T-helper 2 cell treated with Interferon-gamma antibody and Interleukin-4, amounts not matched to agents 5 μg/mL and 100 μg/mL, for 36 hours (primary cell): ENCODE measurements at places on chromosomes 6 and 20.

GRCh38 chr6:44022671-44023352 lies 104.4 kb downstream of the MRPL14 start:
- no peak overlapping the region for H3K27ac ChIP-seq
- no peak for DNase-seq

DNA sequence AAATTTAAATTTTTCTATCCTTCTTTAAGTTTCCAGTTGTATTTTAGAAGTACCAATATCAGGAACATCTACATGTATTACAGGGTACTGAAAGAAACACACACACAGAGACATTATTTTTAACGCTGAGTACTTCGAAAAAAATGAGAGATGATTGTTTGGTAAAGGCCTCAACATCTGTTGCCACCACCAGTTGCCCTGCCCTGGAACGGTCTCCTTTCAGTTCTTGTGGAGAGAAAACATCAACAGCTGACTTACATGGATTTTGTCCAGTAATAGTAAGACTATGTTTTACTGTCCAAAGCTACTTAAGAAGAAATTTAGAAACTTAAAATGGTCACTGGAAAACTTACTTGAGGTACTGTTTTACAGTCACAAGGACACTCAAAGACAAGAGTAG lies 16.7 kb downstream of the HMGCLL1 start:
- H3K4me1 ChIP-seq: no peaks in the 10 kb centered on the region
- no peaks in the 10 kb centered on the region for H3K36me3 ChIP-seq
- H3K4me3 ChIP-seq: no peak overlapping the region
- H3K27me3 ChIP-seq: no peaks in the 10 kb centered on the region

- no peaks in the 10 kb centered on the region for H3K4me1 ChIP-seq
- H3K27me3 ChIP-seq: peaks cover 18% of the 10 kb centered on the region
- DNase-seq: no peak
- H3K27ac ChIP-seq: no peak overlapping the region
- no peaks in the 10 kb centered on the region for H3K36me3 ChIP-seq
These were observed 412.8 kb downstream of the CDC5L start for GRCh38 chr6:44800171-44800783.

- no peak for DNase-seq
- H3K27ac ChIP-seq: no peak overlapping the region
- no peak overlapping the region for H3K4me3 ChIP-seq
- peaks cover 29% of the 10 kb centered on the region for H3K36me3 ChIP-seq
- peaks cover 57% of the 10 kb centered on the region for H3K4me1 ChIP-seq
- no peaks in the 10 kb centered on the region for H3K27me3 ChIP-seq
These were observed 42.6 kb downstream of the NCOA3 start for GRCh38 chr20:47544240-47544639.

DNA sequence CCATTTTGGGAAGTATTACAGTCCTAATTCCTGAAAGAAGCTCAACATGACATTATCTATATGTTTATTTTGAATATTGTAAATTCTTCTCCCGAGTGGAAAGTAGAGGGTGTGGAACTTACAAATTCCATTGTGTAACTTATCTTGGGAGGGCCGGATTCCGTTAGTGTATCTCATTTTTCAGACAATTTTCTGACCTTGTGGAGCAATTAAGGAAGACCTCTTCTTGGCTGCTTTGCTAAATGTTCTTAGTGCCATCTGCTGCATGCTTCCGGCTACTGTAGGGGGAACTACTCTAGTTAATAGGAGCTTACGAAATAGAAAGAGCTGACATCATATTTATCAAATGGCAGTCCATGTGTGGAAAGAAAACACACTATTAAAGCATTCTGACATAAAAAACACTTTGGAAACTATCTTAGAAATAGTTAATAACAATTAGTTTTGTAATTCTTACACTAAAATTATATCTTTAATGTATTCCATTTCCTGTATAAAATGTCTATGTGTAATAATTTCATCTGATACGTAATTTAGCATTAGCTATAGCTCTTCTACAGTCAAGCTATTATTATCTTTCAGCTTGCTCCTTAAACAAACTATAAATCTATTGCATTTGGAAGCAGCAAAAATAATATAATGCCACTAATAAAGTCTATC lies 41.5 kb upstream of the KCNQ5 start:
- DNase-seq: no peak
- no peak overlapping the region for H3K27ac ChIP-seq
- no peak overlapping the region for H3K4me3 ChIP-seq
- peaks cover 2% of the 10 kb centered on the region for H3K4me1 ChIP-seq

GRCh38 chr20:51607170-51607569 lies 64.7 kb upstream of the NFATC2 start:
- H3K36me3 ChIP-seq: no peaks in the 10 kb centered on the region
- no peak overlapping the region for H3K4me3 ChIP-seq
- no peaks in the 10 kb centered on the region for H3K27me3 ChIP-seq
- peaks cover 2% of the 10 kb centered on the region for H3K4me1 ChIP-seq
- DNase-seq: no peak
- H3K27ac ChIP-seq: no peak overlapping the region

GRCh38 chr20:38810926-38811630 lies 5.6 kb downstream of the PPP1R16B start:
- no peak for DNase-seq
- H3K4me3 ChIP-seq: peak overlapping the region; percentile 4
- H3K4me1 ChIP-seq: peaks cover 58% of the 10 kb centered on the region
- no peaks in the 10 kb centered on the region for H3K27me3 ChIP-seq
- peaks cover 58% of the 10 kb centered on the region for H3K36me3 ChIP-seq

- no peaks in the 10 kb centered on the region for H3K27me3 ChIP-seq
- peaks cover 12% of the 10 kb centered on the region for H3K4me1 ChIP-seq
- no peak overlapping the region for H3K27ac ChIP-seq
- no peak overlapping the region for H3K4me3 ChIP-seq
- DNase-seq: peak; percentile 22
- H3K36me3 ChIP-seq: peaks cover 2% of the 10 kb centered on the region
These were observed 57.3 kb downstream of the BCKDHB start for GRCh38 chr6:80163754-80164187.

DNA sequence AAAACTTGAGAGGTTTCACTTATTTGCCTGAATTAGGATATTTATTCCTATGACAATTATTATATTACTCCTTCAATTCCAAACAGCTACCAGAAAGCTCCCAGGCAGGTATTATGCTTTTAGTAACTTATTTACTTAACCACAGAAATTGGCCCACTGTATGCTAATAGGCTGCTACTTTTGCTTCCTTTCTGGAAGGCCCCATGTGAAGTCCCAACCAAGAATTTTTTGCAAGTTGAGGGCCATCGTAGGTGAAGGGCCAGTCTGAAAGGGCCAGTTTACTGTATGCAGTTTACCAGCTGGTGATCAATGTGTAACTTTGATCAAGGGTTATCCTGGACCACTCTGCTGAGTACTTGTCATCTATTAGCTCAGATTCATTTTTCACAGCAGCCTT lies 45.0 kb downstream of the EDN1 start:
- H3K36me3 ChIP-seq: no peaks in the 10 kb centered on the region
- DNase-seq: no peak
- no peak overlapping the region for H3K27ac ChIP-seq
- no peaks in the 10 kb centered on the region for H3K4me1 ChIP-seq
- peaks cover 3% of the 10 kb centered on the region for H3K27me3 ChIP-seq

- no peak for DNase-seq
- no peak overlapping the region for H3K4me3 ChIP-seq
- H3K27me3 ChIP-seq: no peaks in the 10 kb centered on the region
- no peaks in the 10 kb centered on the region for H3K36me3 ChIP-seq
- H3K4me1 ChIP-seq: no peaks in the 10 kb centered on the region
These were observed 213.9 kb downstream of the KCNQ5 start for GRCh38 chr6:72835749-72836148.

GRCh38 chr20:2169456-2170088 lies 67.9 kb downstream of the STK35 start:
- H3K36me3 ChIP-seq: no peaks in the 10 kb centered on the region
- peaks cover 2% of the 10 kb centered on the region for H3K4me1 ChIP-seq
- no peak overlapping the region for H3K4me3 ChIP-seq
- no peak overlapping the region for H3K27ac ChIP-seq
- H3K27me3 ChIP-seq: peaks cover 6% of the 10 kb centered on the region

- peaks cover 3% of the 10 kb centered on the region for H3K36me3 ChIP-seq
- peaks cover 8% of the 10 kb centered on the region for H3K27me3 ChIP-seq
- H3K4me1 ChIP-seq: peaks cover 18% of the 10 kb centered on the region
- H3K27ac ChIP-seq: no peak overlapping the region
- no peak overlapping the region for H3K4me3 ChIP-seq
These were observed 5.2 kb upstream of the HMGN3 start for GRCh38 chr6:79239536-79240168.

DNA sequence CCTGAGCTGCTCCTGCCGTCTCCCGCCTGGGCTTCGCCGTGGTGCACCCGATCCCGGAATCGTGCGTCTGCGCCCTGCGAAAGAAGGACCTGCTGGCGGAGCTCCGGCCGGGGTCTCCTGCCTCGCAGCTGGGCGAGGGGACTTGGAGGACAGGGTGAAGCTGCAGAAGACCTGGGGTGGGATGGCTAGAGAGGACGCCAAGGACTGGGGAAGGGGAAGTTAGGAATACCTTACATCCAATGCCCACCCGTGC lies 150.2 kb downstream of the PRL start:
- peak overlapping the region; percentile 83 for H3K4me3 ChIP-seq
- peaks cover 24% of the 10 kb centered on the region for H3K4me1 ChIP-seq
- H3K36me3 ChIP-seq: no peaks in the 10 kb centered on the region
- no peak for DNase-seq
- H3K27ac ChIP-seq: no peak overlapping the region

- peaks cover 30% of the 10 kb centered on the region for H3K36me3 ChIP-seq
- no peaks in the 10 kb centered on the region for H3K27me3 ChIP-seq
- H3K27ac ChIP-seq: no peak overlapping the region
- no peak overlapping the region for H3K4me3 ChIP-seq
- H3K4me1 ChIP-seq: peaks cover 33% of the 10 kb centered on the region
These were observed 20.4 kb downstream of the PDE7B start for GRCh38 chr6:135871878-135872277.

GRCh38 chr6:29872791-29873190 lies 45.2 kb downstream of the HLA-G start:
- H3K27ac ChIP-seq: no peak overlapping the region
- H3K4me1 ChIP-seq: no peaks in the 10 kb centered on the region
- H3K4me3 ChIP-seq: no peak overlapping the region
- H3K27me3 ChIP-seq: peaks cover 7% of the 10 kb centered on the region
- H3K36me3 ChIP-seq: no peaks in the 10 kb centered on the region

GRCh38 chr6:39362487-39362865 lies 40.0 kb upstream of the KCNK16 start:
- H3K27me3 ChIP-seq: no peaks in the 10 kb centered on the region
- H3K27ac ChIP-seq: no peak overlapping the region
- H3K36me3 ChIP-seq: no peaks in the 10 kb centered on the region

- no peaks in the 10 kb centered on the region for H3K27me3 ChIP-seq
- no peak for DNase-seq
- no peak overlapping the region for H3K27ac ChIP-seq
- H3K4me1 ChIP-seq: no peaks in the 10 kb centered on the region
- H3K36me3 ChIP-seq: peaks cover 28% of the 10 kb centered on the region
- H3K4me3 ChIP-seq: no peak overlapping the region
These were observed 48.8 kb downstream of the TM9SF4 start for GRCh38 chr20:32158351-32158750.

DNA sequence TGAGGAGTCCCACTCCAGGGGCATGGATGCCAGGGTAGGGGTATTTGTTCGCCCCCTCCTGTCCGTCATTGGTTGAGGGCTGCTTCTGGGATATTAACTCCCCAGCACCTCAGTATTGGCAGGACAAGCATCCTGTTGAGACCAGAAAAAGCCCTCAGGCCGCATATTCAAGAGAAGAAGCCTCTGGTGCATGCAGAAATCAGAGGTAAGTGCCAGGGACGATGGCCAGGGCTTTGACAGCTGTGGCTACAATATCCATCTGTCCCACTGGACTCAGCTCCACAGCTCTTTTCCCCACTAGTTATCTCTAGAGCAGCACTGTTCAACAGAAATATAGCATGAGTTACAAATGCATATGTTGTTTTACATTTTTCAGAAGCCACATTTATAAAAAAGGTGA lies 651.3 kb downstream of the KIF16B start:
- H3K4me3 ChIP-seq: no peak overlapping the region
- H3K36me3 ChIP-seq: no peaks in the 10 kb centered on the region
- H3K4me1 ChIP-seq: no peaks in the 10 kb centered on the region
- H3K27me3 ChIP-seq: no peaks in the 10 kb centered on the region
- H3K27ac ChIP-seq: no peak overlapping the region

- H3K4me3 ChIP-seq: peak overlapping the region; percentile 49
- no peaks in the 10 kb centered on the region for H3K27me3 ChIP-seq
- peaks cover 30% of the 10 kb centered on the region for H3K4me1 ChIP-seq
- peaks cover 13% of the 10 kb centered on the region for H3K36me3 ChIP-seq
- DNase-seq: no peak
These were observed 51.3 kb downstream of the PDE7B start for GRCh38 chr6:135902756-135903331.
